Natural killer cell treated with Interleukin-12 subunit alpha and Interleukin-12 subunit beta and Interleukin-15 and Interleukin-18, amount 100 ng/mL, for 72 hours (primary cell): ENCODE measurements at places on chromosomes 6 and 20.

DNA sequence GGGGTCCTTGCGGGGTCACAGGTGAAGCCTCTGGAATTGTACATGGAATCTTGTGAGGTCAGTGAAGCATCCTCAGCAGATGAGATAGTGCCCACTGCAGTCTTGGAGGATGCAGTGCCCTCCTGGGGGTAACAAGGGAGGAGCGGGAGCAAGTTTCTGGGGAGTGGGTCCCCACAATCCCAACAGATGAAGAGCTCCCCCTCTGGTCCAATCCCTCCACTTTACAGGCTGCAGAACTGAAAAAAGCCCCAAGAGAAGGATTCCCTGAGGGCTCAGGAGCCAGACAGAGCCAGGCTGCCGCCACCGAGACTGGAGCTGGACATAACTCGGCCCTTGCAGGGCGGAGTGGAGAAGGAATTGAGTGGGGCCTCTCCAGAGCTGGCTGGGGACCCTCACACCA lies 52.4 kb downstream of the TTI1 start:
- no peaks in the 10 kb centered on the region for H3K27me3 ChIP-seq
- no peaks in the 10 kb centered on the region for H3K36me3 ChIP-seq
- DNase-seq = no peak

DNA sequence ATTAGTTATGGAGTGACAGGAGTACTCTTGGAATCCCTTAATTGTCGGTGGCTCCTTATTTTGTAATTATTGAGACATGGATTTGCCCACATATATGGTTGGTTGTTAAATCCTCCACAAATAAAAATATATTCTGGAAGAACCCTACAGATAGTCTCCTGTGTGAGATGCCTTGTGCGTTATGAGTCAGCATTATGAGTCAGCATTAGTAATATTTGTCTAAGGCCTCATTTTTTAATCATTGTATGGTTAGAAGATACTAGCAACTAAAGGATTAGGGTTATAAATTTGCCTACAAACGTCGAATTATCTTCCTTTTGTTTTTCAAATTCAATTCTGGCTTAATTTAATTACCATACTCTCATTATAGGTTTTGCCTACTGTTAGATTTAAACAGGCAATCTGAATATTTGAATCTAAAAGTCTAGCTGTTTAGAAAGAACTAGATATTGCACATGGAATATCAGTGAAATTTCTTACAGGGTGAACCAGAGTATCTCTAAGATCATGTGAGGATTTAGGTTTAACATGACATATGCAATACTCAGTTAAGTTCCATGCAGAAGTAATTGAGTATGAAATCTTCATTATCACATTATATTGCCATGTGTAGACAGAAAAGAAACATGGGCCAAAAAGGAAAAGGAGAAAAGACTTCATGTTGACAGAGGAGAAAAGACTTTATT lies 5.9 kb downstream of the C6orf58 start:
- H3K27ac ChIP-seq = no peak overlapping the region
- no peak for DNase-seq
- no peak overlapping the region for H3K4me3 ChIP-seq
- no peaks in the 10 kb centered on the region for H3K4me1 ChIP-seq

DNA sequence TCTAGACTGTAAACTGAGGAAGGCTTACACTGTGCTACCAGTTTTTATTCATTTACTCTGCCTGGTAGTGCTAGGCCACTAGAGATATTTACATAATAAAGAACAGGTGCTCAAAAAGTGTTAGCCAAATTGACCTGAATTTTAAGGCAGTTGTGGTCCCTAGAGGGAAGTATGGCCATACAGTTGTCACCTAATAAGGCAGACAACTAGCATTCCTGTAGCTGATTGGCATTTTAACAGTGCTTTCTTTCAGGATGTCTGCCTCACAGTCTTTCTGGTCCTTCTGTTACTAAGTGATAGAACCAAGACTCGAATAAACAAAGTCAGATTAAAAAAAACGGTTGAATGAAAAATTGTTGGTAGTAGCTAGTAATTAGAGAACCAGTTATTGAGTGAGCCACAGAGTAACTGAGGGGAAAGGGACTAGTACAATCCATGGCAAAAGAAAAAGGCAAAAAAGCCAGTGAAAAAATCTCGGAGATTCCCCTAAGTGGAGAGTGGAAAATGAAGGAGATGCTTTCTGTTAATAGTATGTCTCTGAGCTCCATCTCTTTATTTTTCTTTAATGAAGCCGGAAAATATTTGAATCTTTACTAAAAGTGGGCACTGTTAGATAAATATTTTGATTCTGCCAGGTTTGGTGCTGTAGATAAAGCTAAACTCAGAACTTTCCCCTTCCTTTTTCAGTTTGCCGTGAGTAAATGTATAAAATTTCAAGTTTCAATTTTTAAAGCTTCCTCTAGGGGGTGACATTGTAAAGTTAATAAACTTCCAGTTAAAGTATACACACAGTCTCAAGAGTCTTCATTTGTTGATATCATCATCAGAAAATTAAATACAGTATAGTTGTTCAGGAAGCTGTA lies 9.1 kb downstream of the VTA1 start:
- H3K27ac ChIP-seq = no peak overlapping the region
- H3K4me3 ChIP-seq = peak overlapping the region; percentile 28
- H3K4me1 ChIP-seq = peaks cover 29% of the 10 kb centered on the region
- DNase-seq = no peak
- no peaks in the 10 kb centered on the region for H3K36me3 ChIP-seq

- no peak for DNase-seq
- no peaks in the 10 kb centered on the region for H3K4me1 ChIP-seq
- peaks cover 5% of the 10 kb centered on the region for H3K36me3 ChIP-seq
- no peak overlapping the region for H3K27ac ChIP-seq
- H3K4me3 ChIP-seq = no peak overlapping the region
- H3K27me3 ChIP-seq = no peaks in the 10 kb centered on the region
Measured at GRCh38 chr6:61711849-61712248, 574.2 kb downstream of the KHDRBS2 start.

DNA sequence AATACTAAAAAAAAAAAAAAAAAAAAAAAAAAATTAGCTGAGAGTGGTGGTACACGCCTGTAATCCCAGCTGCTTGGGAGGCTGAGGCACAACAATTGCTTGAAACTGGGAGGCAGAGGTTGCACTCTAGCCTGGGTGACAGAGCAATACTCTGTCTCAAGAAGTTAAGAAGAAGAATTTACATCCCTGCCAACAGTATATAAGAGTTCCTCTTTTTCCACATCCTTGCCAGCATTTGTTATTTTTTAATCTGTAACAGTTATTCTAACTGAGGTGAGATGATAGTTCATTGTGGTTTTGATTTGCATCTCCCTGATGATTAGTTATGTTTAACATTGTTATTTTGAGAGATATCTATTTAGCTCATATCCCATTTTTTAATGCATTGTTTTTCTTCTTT lies 20.3 kb upstream of the DYNLRB1 start:
- H3K27me3 ChIP-seq = no peaks in the 10 kb centered on the region
- H3K36me3 ChIP-seq = peaks cover 48% of the 10 kb centered on the region
- DNase-seq = no peak
- H3K27ac ChIP-seq = no peak overlapping the region
- peaks cover 28% of the 10 kb centered on the region for H3K4me1 ChIP-seq
- no peak overlapping the region for H3K4me3 ChIP-seq

GRCh38 chr6:160973311-160974250 lies 18.0 kb upstream of the MAP3K4 start:
- H3K27me3 ChIP-seq = peaks cover 10% of the 10 kb centered on the region
- H3K4me1 ChIP-seq = no peaks in the 10 kb centered on the region
- no peaks in the 10 kb centered on the region for H3K36me3 ChIP-seq

GRCh38 chr20:54645445-54646155 lies 170.2 kb downstream of the DOK5 start:
- H3K4me1 ChIP-seq = no peaks in the 10 kb centered on the region
- H3K27ac ChIP-seq = no peak overlapping the region
- DNase-seq = no peak

DNA sequence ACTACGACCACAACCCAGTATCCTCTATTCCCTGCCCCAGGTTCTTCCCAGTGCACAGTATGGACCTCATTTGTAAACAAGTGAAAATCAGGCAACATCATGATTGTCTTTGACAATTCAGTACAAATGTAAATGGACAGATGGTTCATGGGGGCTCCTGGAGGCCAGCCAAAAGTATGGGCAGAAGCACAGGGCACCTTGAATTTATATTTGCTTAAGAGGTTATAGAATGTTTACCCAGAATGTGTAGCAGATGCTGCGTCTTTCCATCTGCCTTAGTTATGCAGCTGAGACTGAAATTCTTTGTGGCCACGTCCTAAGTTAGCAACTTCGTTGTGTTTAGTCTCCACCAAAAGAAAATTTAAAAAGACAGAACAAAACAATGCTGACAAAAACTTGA lies 559.6 kb upstream of the NRSN1 start:
- H3K27ac ChIP-seq = no peak overlapping the region
- DNase-seq = no peak
- H3K4me3 ChIP-seq = no peak overlapping the region

- no peak overlapping the region for H3K27ac ChIP-seq
- H3K4me3 ChIP-seq = no peak overlapping the region
- no peaks in the 10 kb centered on the region for H3K4me1 ChIP-seq
- no peak for DNase-seq
Measured at GRCh38 chr20:13290724-13291123, 69.7 kb downstream of the ISM1 start.
